Fibroblast of villous mesenchyme (primary cell): ENCODE measurements at places on chromosomes 16 and 17. TPM values are rescaled to one million over a fixed set of nuclear protein-coding genes. Genes with fewer than 3 reads are reported as not detected.

GRCh38 chr17:28684963-28685362, 23.0 kb downstream of the SUPT6H start:
- DNase-seq, result peak; percentile 72

- peak; percentile 91 for DNase-seq
Observed at GRCh38 chr16:84599521-84600202, 18.2 kb downstream of the COTL1 start.

- peak; percentile 49 for DNase-seq
Observed at GRCh38 chr17:12549499-12550041, 116.1 kb upstream of the MYOCD start.

DNA sequence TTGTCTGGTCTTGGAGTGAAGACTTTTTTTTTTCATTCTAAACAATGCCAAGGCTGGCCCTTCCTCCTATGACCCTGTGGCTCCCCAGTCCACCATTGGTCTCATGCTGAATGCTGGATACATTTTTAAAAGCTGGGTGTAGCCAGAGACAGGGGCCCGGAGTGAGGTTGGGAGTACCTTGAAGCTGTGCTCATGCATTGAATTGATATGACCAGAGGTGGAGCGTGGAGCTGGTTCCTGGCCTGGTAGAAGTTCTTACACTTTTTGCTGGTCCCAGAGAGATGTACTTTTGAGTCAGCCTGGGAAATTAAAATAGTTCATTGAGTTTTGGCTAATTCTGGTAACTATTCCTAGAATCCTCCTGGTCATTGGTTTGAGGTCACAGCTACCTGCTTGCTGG, 83.6 kb downstream of the CMIP start:
- no peak for DNase-seq

- peak; percentile 24 for DNase-seq
Observed at GRCh38 chr16:3401719-3402397, 843 bp downstream of the ZNF174 start.

GRCh38 chr17:81511804-81512561, 616 bp downstream of the ACTG1 start:
- DNase-seq, result no peak

DNA sequence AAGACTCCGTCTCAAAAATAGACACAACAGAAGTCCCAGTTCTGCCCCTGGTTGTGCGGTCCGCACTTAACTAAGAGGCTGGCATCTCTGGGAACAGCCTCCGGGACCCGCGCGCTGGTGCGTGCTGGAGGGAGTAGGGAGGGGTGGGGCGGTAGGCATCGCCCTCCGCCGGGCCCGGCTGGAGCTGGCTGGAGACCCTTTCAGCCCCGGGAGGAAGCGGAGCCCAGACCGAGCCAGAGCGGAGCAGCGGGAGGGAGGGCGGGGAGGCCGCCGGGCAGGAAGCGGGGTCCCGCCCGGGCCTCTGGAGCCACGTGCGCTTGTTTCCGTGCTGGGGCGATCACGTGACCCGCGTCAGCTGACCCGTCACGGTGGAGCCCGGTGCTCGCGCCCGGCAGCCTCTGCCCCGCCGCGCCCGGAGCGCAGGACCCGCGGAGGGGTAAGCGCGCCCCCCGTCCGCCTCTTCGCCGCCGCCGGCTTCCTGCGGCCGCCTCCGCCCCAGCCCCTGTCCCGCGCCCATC, at the start of gene WDR81:
WDR81 (plus strand) TSS at position 354 of the 518 bp plus-strand sequence. CDS start 256 bp downstream, outside the sequence.
- DNase-seq, result peak; percentile 89

DNA sequence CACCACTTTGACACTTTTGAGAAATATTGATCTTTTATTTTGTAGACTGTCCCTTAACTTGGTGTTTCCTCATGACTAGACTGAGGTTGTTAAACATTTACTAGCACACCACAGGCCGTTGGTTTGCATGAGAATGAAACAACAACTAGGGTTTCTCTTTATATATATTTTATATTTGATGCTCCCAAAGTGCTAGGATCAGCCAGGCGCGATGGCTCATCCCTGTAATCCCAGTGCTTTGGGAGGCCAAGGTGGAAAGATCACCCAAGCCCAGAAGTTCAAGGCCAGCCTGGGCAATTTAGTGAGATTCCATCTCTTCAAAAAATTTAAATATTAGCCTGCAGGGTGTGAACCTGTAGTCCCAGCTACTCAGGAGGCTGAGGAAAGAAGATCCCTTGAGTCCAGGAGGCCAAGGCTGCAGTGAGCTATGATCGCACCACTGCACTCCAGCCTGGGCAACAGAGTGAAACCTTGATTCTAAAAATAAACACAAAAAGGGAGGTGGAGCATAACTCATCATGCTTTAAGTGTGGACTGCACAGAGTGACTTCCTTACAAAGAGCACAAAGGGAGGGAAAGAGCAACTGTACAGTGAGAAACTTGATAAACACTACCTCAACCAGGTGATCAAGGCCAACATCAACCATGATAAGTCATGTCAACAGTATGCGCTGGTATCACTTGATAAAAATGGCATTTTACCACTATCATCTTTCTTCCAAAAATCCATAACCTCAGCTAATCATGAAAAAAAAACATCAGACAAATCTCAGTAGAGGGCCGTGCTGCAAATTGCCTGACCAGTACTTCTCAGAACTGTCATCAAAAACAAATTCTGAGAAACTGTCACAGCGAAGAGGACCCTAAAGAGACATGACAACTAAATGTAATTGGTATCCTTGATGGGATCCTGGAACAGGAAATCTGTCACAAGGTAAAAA, 72.8 kb upstream of the ATF7IP2 start:
- DNase-seq, result no peak

DNA sequence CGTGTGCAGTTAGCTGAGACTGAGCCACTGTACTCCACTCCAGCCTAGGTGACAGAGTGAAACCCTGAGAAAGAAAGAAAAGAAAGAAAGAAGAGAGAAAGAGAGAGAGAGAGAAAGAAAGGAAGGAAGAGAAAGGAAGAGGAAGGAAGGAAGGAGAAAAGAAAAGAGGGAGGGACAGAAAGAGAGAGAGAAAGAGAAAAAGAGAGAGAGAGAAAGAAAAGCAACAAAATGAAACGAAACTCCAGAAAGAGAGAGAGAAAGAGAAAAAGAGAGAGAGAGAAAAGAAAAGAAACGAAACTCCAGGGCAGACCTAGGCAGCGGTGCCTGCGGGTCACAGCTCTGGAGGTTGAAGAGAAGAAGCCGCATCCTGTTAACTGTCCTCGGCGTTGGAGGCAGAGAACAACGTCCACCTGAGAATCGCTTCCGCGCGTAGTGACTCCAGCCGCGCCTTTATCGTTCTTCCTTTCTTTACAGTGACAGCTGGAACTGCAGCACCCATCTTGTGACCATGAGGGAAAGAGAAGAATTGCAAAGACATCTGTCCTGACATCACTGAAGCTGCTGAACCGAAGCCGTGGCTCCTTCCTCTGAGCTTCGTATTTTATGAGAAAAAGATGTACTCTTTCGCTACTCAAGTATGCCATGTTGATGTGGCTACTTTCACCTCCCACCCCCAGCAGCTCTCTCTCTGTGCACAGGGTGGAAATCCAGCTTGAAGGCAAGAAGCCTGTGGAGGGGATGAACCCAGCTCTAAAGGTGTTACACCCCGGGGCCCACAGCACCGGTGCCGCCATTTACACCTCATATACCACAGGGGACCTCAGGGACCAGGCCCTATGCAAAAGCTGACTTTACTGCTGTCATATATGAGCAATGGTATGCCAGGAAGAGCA, 56.9 kb upstream of the DOC2B start:
- no peak for DNase-seq

DNA sequence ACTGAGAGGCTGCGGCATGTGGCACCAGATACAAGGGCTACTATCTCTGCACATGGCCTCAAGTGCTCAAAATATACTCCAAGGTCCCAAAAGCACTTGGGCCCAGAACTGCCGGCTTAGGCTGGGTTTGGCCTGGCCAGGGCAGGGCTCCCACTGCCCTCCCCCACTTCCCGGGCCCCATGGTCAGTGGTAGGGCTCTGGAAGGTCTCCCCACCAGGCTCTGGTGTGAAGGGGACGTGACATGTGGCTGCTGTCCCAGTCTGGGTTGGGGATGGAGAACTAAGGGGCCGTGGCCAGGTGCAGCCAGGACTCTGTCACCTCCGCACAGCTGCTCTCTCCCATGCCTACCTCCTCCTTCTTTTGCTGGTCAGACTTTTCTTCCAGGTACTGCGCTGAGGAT, 5.7 kb upstream of the PAM16 start:
- DNase-seq, result no peak

DNA sequence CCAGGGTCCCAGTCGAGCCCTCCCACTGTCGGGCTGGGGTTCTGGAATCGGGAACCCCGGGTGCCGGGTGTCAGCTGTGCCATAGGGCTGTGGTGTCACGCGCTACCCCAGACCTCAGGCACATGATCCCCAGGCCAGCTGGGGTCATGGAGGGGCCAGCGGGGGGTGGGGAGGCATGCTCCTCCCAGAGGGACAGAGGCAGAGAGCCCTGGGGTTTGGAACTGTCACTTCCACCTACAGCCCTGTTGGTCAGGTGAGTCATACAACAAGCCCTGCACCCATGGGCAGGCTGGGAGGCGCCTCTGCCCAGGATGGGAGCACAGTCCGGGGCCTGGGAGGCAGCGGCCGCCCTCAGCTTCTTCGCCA, 63.0 kb downstream of the BAIAP2 start:
- DNase-seq, result peak; percentile 32

- no peak for DNase-seq
Observed at GRCh38 chr17:70072546-70073309, 2.3 kb upstream of the KCNJ16 start.

- DNase-seq, result peak; percentile 1
Observed at GRCh38 chr16:63289834-63290460, 1253.7 kb upstream of the CDH8 start.

- DNase-seq, result peak; percentile 60
Observed at GRCh38 chr17:60439501-60439900, 17.2 kb downstream of the CHCT1 start.

- DNase-seq, result no peak
Observed at GRCh38 chr16:81739503-81739902, 39.6 kb upstream of the PLCG2 start.

DNA sequence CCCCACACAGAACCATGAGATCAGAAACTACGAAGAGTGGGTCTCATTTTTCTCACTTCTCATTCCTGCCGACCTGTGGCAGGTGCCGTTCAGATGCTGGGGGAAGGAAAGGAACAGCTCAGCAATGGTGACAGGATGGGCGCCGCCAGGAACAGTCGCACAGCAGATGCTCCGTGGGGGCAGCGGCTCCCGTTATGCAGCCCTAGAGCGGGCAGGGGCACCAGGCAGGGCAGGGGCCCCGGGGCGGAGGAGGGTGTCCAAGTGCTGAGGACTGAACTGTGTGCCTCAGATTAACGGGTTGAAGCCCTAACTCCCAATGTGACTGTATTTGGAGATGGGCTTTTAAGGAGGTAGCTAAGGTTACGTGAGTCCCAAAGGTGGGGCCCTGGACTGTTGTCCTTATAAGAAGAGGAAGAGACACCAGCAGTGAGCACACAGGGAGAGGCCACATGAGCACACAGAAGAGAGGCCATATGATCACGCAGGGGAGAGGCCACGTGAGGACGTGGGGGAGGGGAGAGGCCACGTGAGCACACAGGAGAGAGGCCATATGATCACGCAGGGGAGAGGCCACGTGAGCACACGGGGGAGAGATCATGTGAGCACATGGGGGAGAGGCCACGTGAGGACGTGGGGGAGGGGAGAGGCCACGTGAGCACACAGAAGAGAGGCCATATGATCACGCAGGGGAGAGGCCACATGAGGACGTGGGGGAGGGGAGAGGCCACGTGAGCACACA, 95.7 kb upstream of the METRNL start:
- DNase-seq, result no peak

GRCh38 chr16:10037751-10038150, 144.5 kb downstream of the GRIN2A start:
- DNase-seq, result peak; percentile 2

The WNT9B gene
- total RNA-seq, result under 0.01 TPM in 1 of 2 replicates, not detected in the other
